ENCODE measurements at places on chromosomes 3 and 15. TPM values are rescaled to one million over a fixed set of nuclear protein-coding genes. Genes with fewer than 3 reads are reported as not detected.

- no peak overlapping the region for H3K4me3 ChIP-seq
- no peaks in the 10 kb centered on the region for H3K4me1 ChIP-seq
- H3K27me3 ChIP-seq = no peaks in the 10 kb centered on the region
- H3K36me3 ChIP-seq = no peaks in the 10 kb centered on the region
These were observed 28.6 kb downstream of the DPH3 start for GRCh38 chr3:16236030-16236639.

DNA sequence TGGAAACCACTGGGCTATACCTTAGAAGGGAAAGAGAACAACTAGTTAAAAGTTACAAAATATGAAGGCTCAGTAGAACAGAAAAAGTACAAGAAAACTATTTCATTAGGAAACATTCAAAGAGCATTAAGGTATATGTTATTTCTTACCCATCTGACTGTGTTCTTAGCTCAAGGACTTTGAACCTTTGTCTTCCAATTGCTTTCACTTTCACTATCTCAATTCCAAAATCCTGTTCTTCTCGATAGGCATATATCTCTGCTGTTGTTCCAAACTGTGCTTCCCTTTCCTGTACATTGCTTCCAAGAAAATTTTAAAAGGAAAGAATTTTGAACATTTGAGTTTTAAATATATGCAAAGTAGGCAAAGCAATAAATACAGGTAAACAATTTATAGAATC lies 6.9 kb downstream of the CRBN start:
- H3K36me3 ChIP-seq = no peaks in the 10 kb centered on the region
- peak overlapping the region; percentile 65 for H3K27ac ChIP-seq
- H3K27me3 ChIP-seq = no peaks in the 10 kb centered on the region

DNA sequence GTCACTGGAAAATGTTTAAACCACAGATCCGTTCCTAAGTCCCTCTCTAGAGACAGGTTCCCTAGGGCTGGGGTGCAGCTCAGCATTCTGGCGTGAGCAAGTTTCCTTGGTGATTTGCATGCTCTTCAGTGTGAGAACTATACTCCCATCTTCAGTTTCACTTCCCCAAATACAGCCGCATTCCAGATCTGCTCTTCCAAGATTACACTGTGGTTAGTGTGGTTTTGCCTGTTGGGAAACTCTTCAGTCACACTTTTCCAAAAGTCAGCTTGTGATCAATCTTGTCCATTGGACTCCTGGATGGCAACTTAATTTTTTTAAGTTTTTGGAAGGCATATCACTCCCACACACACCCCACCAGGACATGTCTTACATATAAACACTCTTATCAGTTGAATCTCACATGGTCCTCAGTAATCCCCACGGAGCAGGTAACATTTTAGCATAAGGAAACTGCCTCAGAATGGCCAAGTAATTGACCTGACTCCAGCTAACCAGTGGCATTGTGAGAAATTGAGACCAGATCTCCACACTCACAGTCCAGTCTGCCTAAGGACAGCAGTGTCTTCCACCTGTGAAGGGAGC lies 33.5 kb upstream of the PTPN23 start:
- peaks cover 8% of the 10 kb centered on the region for H3K4me1 ChIP-seq
- no peaks in the 10 kb centered on the region for H3K36me3 ChIP-seq
- no peak overlapping the region for H3K4me3 ChIP-seq
- no peak overlapping the region for H3K27ac ChIP-seq

ULK4 gene
- 7.4 TPM for total RNA-seq
